Thyroid gland (tissue), 4 donors: ENCODE measurements at places on chromosomes 1 and 21.

DNA sequence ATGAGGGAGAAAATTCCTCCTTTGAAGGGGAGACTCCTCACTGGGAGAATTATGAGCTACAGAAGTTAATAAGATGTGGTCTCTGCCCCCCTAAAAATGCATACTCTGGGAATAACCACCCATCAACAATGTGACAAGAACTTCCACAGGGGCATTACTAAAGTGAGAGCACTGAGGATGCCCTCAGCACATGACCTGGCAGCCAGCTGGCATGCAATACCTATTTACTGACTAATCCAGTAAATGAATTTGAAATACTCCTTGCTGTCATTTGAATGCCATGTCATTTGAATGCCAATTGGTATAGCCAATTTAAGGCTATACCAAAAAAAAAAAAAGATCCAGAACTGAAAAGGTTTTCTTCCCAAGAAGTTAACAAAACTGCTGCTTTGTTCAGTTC is 30.8 kb downstream of the PLPP3 start:
- DNase-seq: no peak

DNA sequence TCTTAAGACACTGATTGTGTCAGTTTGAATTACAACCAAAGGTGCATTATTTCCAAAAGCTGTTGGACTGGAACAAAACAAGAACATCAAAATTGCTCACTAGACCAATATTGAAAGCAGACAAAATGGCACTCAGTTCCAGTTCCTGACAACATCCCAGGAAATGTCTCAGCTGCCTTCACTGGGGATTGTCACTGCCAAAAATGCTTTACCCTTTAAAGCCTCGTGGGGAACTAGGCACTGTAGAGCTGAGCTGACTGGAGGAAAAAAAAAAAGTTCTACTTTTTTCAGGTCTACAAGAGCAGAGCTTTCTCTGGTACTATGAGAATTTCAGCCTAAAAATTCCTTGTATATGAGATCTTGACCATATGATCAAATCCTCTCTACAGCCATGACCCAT is 21.9 kb downstream of the GPR52 start:
- no peak for DNase-seq

- no peak for DNase-seq
Observed at GRCh38 chr1:37433171-37433570, 41.2 kb upstream of the ZC3H12A start.

DNA sequence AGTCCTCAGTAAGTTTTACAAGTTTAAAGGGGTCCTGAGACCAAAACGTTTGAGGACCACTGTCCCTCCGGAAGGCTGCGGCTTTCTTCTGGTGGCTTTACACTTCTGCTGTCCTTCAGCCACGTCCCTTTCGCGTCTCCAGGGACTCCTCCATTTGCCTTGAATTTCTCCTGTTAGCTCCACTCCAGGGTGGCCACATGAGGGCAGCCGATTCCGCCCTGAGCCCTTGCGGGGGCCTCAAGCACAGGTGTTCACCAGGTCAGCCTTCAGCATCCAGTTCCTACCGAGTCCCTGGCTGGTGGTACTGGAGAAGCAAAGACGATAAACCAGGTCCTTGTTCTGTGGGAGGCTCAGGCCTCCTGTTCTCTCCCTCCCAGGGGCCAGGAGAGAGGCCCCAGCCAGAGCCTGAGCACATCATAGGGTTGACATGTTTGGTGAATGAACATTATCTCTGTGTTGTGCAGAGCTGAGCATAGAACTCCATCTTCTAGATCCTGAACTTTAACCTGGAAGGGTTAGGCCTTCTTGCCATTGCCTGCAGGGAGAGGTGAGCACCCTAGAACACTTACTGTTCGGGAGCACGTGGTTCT is 27.4 kb upstream of the COQ8A start:
- peak; percentile 68 for DNase-seq

DNA sequence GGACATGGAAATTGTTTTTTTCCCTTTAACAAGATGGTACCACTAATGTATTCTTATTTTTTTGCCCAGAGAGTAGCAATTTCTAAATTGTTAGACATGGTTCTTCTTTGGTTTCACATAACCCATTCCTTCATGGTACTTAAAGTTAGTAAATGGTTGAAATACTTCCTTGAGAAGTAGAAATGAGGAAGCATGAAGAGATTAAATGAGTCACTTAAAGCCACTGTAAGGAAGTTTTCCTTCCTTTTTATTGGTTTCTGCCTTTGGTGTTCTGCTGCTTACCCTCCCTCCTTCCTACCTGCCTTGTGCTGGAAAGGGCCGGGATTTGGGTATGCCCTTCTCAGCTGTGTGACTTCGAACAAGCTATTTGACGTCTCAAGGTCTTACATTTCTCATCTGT is 101.0 kb downstream of the KIF26B start:
- DNase-seq: no peak

DNA sequence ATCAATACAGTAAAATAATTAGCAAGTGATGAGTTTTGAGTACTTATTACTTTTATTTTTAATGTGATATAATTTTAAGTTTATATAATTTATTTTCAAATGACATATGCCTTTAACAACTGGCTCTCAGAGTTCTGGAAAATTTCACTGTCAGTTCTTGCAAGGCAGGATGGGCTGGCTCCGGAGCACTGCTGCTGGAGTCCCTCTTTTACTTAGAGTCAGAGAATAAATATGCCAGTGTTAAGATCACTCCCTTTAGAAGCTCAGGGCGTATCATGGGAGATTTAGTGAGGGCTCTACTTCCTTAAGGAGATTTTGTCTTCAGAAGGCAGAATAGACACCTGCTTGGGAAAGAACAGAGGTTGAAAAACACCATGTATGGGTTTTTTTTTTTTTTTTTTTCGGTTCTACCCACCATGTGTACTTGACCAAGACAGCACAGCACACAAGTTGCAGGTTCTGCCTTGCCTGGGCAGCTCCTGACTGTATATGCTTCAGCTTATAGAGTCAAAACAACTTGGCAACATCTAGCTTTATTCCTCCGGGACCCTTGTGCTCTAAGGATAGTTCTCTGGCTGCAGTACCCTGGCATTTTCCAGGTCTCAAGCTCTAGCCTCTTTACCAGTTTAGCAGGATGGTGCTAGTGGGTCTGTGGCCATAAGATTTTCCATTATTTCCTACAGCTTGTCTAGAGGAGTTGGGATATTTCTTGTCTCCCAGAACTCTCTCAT is 29.7 kb upstream of the FMOD start:
- DNase-seq: no peak

GRCh38 chr1:67937651-67938050 is 104.4 kb upstream of the GNG12 start:
- DNase-seq: no peak

GRCh38 chr1:25355841-25356395 is 17.8 kb downstream of the TMEM50A start:
- DNase-seq: no peak

DNA sequence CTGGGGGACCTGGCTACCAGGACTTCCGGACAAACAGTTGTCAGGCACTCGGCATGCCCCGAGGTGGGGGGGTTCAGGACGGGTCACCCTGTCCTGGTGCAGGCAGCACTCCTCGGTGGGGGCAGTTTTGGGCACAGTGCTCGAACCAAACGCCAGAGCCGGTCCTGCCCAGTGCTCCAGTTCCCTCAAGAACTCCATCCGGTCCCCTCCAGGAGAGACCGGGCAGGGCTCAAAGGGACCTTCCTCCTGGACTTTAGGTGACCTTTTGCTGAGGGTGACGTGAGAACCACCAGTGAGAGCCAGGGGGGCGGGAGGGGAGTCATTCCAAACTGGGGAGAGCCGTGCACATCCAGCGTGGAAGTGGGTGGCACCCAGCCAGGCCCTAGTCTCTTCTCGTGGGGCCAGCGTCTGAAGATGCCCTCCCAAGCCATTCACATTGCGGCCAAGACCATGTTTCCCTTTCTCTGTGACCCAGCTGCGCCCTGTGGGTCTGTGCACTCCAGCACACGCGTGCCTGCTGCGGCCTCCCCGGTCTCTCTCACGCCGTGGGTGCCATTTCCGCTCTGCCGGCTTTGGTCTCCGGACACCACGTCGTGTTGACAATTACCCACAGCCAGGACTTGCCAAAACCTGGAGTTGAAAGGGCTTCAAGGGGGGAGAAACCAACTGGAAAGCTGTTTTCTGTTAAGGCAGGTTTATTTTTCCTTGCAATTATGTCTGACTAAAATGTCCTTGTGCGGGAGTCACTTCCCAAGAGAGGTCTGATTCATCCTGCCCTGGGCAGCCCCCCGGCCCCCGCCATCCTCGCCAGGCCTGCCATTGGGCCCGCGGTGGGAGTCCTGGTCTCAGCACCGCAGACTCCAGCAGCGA is 178.8 kb upstream of the ARHGEF16 start:
- peak; percentile 81 for DNase-seq

DNA sequence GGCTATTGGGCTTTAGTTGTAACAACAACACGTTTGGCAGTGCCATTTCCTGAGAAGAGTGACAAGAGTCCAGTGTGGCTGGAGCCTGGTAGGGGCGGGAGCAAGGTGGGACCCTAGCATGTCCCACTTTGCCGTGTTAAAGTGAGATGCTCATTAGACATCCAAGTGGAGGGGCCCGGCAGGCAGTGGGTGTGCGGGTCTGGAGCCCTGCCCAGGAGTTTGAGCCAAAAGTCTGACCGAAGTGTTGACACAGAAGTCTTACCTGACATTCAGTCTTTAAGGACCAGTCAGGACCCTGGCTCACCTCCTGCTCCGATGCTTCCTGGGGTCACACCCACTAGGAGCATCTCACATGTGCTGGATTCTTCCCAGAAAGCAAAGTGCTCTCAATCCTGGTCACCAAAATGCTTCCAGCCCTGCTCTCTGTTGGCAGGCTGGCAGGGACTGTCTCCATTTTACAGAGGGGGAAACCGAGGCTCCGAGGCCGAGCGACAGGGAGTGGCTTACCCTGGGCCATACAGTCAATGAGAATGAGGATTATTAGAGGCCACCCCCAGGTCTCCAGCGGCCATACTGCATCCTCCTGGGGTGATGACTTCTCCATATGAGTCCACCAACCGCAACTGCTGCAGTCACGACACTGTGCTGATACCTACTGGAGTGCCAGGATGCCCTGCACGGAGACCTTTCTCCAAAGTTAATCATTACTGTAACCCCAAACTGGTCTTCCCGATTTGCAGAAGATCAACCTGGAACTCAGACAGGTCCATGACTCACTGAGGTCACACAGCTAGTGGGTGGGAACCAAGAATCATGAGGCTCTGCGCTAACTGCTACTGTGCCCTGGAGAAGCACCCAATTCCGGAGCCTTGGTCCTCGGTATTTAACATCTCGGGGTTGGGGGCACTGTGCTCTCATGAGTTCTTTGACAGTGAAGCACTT is 112.7 kb downstream of the PRDM2 start:
- DNase-seq: no peak

GRCh38 chr1:31010086-31010989 is 55.2 kb downstream of the PUM1 start:
- no peak for DNase-seq

GRCh38 chr1:170910273-170910672 is 25.1 kb upstream of the MROH9 start:
- DNase-seq: no peak

GRCh38 chr1:166573199-166573598 is 266.1 kb upstream of the POGK start:
- DNase-seq: no peak

DNA sequence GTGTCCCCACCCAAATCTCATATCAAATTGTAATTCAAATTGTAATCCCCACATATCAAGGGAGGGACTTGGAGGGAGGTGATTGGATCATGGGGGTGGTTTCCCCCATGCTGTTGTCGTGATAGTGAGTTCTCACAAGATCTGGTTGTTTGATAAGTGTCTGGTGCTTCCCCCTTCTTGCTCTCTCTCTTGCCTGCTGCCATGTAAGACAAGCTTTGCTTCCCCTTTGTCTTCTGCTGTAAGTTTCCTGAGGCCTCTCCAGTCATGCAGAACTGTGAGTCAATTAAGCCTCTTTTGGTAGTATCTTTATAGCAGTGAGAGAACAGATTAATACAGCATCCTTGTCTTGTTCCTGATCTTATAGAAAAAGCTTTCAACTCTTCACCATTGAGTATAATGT is 6.5 kb upstream of the LRRC39 start:
- no peak for DNase-seq

DNA sequence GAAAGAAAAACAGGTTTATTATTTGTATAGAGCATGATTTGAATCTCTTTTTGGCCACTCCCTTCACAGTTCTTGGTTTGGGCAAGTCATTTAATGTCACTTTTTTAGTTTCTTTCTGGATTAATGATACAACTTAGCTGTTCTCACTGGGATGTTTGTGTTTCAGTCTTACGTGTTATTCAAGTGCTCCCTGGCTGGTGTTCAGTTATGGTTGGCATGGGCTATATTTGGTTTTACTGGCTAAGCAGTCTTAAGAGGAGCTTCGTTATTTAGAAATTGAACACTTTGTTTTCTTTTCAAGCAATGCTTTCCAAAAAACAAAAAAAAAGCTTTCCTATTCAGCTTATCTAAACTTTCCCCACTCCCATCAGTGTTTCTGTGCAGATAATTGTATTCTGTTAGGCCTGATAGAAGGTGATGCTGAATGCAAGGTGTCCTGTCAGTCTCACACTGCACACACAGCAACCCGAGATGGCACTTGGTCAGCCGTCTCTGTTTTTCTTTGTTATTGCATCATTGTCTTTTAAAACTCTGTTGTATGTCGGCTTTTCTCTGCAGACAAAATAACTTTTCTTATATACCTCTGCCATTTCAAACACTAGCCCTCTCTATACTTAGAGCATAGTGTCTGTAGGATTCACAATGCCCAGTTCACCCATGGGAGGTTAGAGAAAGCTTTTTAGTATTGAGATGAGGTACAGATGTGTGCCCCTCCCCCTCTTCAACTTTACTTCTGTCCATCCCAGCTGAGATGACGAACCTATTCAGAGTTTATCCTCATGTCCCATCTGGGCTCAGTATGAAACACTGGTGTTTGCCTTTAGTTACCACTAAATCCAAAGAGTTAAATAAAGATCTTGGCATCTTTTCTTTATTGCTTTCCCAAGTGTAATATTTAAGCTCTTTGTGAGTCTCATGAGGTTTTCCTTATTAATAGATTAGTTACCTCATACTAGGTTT is 80.2 kb downstream of the VPS13D start:
- DNase-seq: peak; percentile 88

DNA sequence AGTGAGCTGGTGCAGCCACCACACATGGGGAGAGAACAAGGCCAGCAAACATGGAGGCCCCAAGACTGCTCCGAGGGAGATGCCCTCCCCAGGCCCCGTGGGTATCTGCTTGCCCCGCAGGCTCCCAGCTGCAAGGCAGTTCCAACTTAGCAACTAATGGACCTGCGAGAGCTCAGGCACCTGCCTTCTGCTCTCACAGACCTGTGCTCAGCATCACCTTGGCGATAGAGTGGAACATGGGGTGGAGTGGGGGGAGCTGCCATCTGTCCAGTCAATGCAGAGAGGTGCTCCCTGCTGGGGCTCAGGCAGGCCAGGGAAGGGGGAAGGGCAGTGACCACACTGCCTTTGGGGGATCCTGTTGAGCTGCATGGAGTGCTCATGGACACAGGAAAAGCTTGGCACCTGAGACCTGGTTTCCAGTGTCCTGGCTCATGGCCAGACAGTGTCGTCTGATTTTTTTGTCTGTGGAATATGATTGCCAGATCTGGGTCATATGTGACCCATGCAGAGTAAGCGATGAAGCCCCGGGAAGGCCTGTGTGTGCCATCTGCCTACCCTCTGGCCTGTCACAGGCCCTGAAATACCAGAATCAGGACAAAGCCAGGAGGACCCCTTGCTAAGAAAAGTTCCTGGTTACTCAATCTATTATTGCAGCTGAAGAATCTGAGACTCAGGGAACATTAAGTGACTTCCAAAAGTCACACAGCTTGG is 39.9 kb upstream of the TENT5C start:
- DNase-seq: no peak
